ENCODE measurements at places on chromosomes 16 and 17.

DNA sequence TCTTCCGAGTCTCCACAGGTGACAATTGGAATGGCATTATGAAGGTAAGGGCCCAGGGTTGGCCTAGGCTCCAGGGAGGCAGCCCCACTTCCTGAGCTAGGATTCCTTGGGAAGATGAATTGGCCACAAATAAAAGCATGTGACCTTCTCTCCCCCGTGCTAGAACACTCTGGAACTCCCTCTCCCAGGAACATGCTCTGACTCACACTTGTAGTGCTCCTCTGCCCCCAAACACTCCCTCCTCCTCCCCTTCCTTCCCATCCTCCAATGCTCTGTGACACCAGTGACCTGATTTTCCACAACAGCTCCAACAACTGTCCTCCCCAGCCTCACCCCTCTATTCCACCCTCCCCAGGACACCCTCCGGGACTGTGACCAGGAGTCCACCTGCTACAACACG is 16.4 kb upstream of the ABCC3 start:
- DNase-seq: no peak

DNA sequence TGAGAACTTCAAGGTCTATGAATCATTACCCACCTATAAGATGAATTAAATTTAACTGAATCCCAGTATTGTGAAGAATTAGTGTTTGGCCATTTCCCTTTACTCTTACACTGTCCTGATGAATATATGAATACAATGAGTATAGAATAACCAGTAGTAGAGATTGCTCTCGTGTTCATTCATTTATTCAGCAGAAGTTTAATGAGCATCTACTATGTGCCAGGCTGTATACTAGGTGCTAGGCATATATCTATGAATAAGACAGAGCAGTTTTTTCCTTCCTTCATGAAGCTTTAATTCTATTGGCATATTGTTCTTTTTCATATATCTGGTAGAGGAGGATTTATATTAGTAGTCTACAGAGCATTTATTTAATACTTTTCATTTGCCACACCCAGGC is 6.0 kb downstream of the GOSR1 start:
- no peak for DNase-seq

GRCh38 chr17:71117466-71117865 is 948.1 kb downstream of the KCNJ2 start:
- no peak for DNase-seq

- DNase-seq: no peak
Measured at GRCh38 chr17:77824102-77824779, 134.3 kb upstream of the TNRC6C start.

- no peak for DNase-seq
Measured at GRCh38 chr17:45127548-45128300, 4.6 kb downstream of the PLCD3 start.

- DNase-seq: no peak
Measured at GRCh38 chr16:21989133-21989532, 11.8 kb downstream of the PDZD9 start.

GRCh38 chr16:63315229-63315628 is 1279.0 kb upstream of the CDH8 start:
- DNase-seq: no peak

- DNase-seq: no peak
Measured at GRCh38 chr16:65660390-65660789, 538.5 kb upstream of the CDH11 start.

DNA sequence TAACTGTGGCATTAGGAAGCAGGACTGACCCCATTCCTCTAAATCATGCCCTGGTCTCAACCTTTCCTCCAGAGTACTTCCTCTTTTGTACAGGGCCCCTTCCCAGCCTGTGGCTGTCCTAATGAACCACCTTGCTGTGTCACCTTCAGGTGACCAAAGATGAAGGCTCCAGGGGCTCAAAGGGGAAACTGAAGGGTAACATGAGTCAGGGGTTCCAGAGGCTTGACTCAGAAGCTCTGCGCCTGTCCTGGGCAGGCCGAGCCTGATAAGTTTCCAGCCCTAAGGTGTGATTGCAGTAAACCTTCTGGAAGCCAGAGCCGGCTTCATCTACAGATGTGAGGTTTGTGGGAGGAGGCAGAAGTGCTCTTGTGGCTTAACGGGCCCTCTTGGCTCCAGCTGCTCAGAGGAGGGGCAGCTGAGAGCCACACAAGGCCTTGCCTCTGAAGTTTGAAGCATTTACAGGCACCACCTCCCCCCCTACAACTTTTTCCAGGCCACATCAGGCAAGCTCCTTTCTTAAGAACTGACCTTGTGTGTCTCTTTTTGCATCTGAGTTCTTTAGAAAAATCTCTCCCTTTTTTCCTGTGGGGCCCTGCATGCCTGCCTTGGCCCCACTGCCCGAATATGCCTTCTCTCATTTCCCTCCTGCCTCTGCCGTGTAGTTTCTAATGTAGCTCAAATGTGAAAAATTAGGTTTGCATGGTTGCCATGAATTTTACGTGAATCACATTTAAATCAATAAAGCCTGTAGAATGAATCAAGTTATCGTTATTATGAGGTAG is 149.9 kb downstream of the CLEC16A start:
- peak; percentile 54 for DNase-seq

- no peak for DNase-seq
Measured at GRCh38 chr17:78089576-78090281, 38.8 kb downstream of the TMC6 start.

DNA sequence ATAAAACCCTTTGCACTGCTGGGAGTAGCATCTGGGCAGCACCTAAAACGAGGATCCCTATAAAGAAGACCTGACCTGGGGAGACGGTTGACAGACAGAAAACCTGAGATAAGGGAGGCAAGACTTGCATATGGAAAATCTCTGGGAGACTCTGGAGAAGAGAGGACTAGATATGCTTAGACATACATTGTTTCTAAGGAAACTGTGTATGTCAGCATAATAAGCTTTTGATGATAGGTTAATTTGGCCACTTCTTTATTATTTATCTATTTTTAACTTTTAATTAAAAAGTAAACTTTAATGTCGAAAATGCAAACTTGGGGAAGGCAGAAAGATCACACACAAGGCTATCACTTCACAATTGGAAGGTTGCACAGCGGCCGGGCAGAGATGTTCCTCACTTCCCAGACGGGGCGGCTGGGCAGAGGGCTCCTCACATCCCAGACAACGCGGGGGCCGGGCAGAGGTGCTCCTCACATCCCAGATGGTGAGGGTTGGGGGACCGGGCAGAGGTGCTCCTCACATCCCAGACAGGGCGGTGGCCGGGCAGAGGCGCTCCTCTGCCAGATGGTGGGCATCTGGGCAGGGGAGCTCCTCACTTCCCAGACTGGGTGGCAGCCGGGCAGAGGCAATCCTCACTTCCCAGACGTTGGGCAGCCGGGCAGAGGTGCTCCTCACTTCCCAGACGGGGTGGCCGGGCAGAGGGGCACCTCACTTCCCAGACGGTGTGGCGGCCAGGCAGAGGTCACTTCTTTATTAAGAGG is 64.3 kb upstream of the HS3ST3A1 start:
- DNase-seq: no peak

DNA sequence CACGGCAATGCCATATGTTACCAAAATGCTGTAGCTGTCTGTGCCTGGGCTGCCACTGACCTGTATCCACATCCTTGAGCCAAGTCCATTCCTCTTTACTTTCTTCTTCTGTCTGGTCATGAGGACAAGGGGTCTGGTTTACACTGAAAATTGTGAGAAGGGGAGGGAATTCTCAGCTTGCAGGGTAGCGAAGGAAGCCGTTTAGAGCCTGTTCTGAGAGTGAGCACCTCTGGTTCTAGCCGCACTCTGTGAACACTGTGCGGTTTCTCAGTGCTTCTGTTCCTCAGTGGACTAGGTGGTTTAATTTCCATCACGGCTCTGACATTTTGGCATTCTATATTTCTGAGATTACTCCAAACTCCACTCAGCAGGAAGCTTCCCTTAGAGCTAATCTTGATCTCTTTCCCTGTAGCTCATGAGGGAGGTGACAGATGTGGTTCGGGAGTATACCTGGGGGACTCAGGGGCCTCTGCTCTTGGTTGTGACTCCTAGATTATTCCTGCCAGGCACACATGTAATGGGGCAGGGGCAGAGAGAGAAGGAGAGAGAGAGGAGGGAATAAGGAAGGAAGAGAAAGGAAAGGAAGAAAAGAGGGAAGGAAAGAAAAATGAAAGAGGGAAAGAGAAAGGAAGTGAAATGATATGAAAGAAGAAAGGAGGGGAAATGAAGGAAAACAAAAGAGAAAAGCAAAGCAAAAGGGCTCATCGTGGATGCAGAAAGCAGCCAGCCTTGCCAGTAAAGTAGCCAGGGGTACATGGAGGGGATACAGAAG is 14.2 kb upstream of the TBX21 start:
- no peak for DNase-seq

- no peak for DNase-seq
Measured at GRCh38 chr17:16511593-16511992, 19.6 kb upstream of the LRRC75A start.

- DNase-seq: no peak
Measured at GRCh38 chr17:38888842-38889241, 19.0 kb downstream of the LASP1 start.

GRCh38 chr17:81084680-81085419 is 49.9 kb downstream of the BAIAP2 start:
- DNase-seq: no peak

GRCh38 chr16:84514874-84515835 is 10.7 kb upstream of the MEAK7 start:
- peak; percentile 58 for DNase-seq

DNA sequence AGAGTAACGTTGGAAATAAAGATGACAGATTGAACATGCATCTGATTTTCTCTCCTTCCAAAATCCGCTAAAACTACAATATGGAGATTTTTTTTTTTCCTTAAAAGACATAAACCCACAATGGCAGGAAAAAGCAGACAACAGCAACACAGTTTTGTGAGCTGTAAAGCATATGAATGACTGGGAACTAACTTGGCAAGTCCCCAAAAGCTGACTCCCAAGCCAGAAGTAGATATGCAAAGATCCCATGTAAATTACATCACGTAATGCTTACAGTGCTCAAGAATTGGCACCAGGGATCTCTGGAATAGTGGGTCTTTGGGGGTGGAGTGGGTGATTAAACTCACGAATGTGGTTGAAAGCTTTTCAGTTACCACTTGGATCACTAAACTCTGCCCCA is 106.6 kb downstream of the ELAC2 start:
- DNase-seq: no peak

- no peak for DNase-seq
Measured at GRCh38 chr16:51538707-51539498, 387.8 kb upstream of the SALL1 start.

DNA sequence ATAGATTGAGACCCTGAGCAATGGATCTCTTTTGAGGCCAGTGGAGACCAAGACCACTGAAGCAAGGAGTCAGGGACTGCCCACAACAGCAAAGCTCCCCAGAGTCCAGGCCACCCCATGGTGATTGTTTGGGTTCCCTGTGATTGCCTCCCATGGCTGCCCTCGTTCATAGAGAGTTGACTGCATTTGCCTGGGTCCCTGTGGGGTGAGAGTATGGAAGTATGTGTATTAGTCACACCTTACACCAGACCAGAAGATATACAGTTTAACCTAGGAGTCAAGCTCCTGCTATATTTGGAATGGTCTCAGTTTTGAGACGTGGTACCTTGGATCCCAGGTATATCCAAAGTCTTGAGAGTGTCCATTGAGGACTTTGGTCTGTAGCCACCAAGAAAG is 20.2 kb downstream of the HLF start:
- no peak for DNase-seq

GRCh38 chr17:51258756-51259563 is 889 bp downstream of the MBTD1 start:
- no peak for DNase-seq

GRCh38 chr16:1990351-1991134 is 773 bp downstream of the SYNGR3 start:
- DNase-seq: no peak

GRCh38 chr16:102060-102855 is 24.2 kb downstream of the MPG start:
- no peak for DNase-seq

DNA sequence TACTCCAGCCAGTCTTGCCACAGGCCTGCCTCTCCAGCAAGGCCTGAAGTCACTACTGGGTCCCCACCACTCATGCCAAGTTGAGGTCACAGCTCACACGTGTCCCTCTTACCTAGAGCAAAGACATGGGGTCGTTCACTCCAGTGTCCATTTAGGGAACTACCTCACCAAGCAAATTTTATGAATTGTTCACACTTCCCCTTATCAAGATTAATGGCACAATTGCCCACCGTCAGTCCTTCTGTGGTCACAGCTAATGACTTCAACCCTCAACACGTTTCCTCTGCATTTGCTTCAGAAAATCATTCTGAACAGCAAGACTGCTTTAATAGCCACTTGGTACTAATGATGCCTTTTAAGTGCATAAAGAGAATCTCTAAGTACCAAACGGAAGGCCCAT is 14.6 kb downstream of the IRX6 start:
- DNase-seq: no peak

Measured in stimulated activated CD4-positive, alpha-beta T cell treated with anti-CD3 and anti-CD28 coated beads, Interleukin-12 subunit alpha, Interleukin-12 subunit beta, amount 100 ng/mL, for 24 hours (primary cell).